GM03348 (cell line): ENCODE measurements at places on chromosomes 6 and 20.

DNA sequence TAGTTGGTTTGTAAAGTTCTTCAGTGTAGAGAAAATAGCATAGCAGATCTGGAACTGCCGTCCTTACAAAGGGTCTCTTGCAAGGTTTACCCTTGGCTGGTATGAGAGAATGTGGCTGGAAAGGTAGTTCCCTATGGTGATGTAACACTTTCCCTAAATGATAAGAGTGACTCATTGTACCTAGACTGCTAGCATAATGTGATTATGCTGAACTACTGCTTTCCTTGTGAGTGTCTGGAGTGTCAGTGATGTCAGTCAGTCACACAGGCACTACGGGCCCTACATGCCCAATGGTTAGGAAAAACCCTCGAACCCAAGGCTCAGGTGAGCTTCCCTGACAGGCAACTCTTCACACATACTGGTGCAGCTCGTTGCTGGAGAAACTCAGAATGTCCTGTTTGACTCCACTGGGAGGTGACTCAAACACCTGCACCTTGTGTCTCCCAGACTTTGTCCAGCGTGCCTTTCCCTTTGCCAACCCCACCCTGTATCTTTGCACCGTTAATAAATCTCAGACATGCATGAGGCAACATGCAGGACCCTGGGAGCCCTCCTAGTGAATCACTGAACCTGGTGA lies 28.4 kb upstream of the LY86 start:
- DNase-seq = no peak

DNA sequence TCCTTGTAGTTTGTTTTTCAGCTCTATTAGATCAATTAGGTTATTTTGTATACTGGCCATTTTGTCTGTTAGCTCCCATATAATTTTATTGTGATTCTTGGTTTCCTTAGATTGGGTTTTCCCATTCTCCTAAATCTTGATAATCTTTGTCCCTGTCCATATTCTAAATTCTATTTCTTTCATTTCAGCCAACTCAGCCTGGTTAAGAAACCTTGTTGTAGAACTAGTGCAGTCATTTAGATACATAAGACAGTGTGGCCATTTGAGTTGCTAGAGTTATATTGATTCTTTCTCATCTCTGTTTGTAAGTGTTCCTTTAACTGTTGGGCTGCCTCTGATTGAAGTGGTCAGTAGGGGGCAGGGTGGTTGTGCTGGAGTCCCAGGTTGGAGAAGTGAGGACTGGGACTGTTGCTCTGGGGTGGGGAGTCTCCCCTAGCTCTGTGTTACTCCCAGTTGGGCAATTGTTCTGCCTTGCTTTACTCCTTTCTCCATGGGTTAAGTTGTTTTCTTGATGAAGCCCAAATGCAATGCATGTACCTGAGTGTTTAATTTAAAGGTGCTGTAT lies 98.8 kb upstream of the NRN1 start:
- DNase-seq = no peak

DNA sequence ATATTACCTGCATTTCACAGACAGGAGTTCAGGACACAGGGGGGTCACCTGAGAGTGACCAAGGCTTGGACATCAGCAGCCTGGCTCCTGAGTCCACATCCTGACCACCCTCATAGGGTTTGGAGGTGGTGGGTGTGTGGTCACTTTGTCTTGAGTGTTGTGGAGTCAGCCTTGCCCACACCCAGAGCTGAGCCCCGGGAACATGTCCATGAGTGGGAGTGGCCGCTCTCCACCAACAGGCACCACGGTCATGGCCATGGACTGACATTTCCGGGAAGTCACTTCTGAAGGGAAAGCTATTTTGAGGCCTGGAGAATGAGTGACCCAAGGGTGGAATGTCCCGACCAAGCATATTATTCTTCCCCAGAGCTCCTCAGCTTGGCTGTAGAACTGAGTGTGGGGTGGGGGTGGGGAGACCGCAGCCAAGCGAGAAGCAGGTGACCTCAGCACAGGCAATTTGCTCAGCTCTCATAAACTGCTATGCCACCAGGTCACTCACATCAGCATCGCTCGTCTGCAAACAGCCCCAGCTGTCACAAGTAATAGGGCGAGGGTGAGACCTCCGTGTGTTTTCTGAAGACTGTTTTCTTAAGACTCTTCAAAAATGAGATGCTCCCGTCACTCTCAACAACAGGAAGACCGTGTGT lies 348.6 kb upstream of the CDH4 start:
- DNase-seq = no peak

GRCh38 chr6:159984268-159984786 lies 15.4 kb downstream of the IGF2R start:
- DNase-seq = no peak

DNA sequence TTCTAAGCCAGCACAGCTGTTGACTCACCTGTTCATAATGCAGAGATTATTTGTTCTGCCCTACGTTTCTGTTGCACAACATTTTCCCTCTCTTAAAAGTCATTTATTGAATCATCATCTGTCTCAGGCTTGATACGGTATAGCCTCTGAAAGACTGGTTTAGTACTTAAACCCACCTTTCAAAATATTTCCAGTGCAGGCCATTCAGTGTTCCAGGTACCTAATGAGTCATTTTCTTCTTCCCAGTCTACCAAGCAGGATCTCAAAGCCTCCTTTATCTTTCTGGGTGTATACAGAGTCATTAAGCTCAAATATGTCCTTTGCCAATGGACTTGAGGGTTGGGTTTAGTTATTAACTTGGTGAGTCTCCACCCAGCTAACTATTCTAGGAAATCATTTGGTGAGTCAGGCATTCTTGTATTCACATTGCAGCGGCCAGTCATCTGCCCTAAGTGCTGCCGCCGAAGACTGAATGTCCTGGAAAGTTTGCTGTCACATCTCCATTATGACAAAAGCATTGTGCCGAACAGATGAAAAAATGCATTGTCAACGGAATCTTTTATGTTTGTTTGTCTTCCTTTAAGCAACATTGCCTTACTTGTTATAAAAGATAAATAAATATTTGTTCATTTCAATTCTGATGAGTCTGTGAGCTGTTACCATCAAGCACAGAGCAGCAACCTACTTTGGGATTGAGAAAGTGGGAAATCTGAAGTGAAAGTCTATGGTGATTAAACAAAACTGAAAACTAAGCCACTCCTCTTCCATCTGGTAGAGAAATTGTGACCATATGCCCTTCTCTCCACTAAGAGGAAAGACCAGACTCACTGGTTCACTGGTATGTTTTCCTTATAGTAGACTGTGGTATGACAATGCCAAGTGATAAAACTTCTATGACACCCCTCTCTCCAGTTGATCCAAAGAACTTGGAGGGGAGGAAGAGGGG lies 14.3 kb upstream of the FAM135A start:
- DNase-seq = peak; percentile 29

DNA sequence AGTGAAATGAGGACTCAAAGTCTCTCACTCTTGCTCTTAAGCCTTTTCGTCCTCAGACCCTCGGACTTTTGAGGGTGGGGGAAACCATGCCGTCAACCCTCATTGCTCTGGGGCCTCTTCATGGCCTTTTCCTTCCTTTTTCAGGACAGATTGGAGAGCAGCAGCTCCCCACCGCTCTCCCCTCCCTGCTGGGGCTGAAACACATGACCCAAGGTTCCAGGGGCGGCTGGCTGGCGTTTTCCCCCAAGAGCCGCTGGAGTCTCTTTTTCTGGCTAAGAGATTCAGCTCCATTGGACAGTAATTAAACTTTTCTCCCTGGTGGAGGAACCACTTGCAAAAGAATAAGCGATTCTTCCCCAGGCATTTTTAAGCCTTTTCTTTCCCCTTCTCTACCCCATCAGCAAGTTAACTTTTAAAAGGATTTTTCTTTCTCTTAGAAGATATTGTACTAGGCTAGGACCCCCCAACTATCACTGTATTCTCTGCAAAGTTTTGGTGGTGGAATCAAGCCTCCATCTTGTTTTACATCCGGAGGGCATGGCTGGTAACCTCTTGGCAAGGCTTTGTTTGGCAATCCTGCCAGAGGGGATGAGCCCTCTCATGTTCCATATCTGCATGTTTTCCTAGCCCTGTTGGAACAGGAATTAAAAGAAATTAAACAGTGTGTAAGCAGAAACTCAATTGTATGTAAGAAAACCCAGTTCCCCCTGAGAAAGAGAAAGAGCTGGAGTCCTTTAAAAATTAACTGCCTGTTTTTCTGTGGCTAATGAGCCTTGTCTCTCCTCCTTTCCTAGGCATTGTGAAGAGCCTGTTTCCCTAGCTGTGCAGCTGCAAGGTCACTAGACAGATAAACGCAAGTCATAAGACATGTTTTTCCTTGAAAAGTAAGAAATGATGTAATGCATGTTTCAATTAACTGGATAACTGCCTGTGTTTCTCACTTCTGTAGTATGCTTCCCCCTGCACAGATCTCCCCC lies 100.8 kb upstream of the GPR6 start:
- no peak for DNase-seq

DNA sequence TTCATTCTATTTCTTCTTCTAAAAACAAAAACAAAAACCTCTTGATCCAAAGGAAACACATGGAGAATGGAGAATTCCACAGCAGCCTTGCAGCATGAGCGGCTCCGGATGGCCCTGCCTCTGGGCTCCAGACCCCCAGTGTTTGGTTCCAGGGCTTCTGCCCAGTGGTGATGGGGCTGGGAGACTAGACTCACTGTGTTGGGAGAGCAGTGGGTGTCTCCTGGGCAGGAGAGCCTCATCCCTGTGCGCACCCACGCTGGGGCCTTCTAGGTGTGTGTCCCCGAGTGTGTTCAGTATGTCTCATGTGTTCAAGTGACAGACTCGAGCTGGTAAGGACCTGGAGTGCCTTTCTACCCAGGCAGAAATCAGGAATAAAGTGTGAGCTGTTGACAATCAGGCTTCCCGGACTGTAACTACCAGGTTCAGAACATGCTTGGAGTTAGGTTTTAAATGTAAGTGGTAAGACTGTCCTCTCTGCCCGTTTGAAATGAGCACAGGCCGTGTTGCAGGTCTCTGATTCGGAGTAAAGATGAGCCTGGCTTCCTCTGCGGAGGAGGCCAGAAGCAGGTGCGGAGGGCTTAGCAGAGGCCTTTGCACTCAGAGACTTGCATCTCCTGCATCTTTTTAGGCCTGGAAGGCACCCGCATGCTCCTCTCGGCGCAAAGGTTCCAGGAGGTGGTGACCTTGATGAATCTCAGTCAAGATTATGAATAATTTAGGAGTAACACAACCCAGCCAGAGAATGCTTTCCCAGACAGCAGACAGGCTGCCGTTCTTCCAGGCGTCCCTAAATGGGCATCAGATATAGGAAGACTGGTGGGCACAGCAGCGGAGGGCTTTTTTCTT lies 253.6 kb downstream of the CDH26 start:
- DNase-seq = no peak

DNA sequence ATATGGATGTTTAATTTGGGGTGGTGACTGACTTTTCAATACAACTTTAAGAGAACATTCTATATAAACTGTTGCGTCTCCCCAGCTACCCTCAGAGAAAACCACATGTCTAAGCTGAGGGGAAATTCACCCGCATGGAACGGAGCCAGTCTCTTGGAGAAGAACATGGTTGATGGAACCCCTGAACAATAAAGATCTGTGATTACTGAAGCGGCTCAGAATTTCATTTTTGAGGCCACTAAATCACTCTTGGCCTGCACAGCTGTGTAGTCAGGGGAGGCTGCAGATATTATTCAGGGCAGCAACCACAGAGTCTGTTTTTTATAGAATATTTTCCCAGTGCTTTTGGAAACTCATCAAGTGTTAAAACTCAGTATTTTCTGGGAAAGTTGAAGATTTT lies 73.8 kb downstream of the EYA4 start:
- DNase-seq = no peak

- no peak for DNase-seq
Observed at GRCh38 chr6:26141378-26141904, 54.2 kb downstream of the HFE start.

GRCh38 chr20:32513031-32513866 lies 71.9 kb downstream of the NOL4L start:
- DNase-seq = no peak

GRCh38 chr6:33279257-33279695 lies 2.4 kb downstream of the B3GALT4 start:
- no peak for DNase-seq

GRCh38 chr6:150196942-150197745 lies 54.3 kb downstream of the PPP1R14C start:
- no peak for DNase-seq

GRCh38 chr20:48736231-48736630 lies 91.6 kb downstream of the PREX1 start:
- no peak for DNase-seq

DNA sequence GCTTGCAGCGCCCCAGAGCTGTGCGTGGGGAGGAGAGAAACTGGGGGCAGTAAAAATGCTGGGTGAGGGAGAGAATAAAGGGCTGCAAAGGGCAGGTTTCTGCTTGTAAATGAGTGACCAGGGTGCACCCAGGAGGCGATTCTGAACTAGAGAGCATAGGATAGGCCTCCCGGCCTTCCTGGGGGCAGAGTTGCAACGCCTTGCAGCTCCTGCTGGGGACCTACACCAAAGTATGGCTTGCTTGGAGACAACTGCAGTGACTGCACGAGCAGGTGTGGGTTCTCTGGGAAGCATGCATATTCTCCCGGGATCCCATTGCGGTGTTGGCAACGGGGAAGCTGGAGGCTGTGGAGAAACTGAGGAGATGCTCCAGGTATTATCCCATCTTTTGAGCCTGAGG lies 111.6 kb upstream of the SPACA1 start:
- no peak for DNase-seq

GRCh38 chr6:125679651-125680050 lies 69.8 kb upstream of the HEY2 start:
- no peak for DNase-seq

DNA sequence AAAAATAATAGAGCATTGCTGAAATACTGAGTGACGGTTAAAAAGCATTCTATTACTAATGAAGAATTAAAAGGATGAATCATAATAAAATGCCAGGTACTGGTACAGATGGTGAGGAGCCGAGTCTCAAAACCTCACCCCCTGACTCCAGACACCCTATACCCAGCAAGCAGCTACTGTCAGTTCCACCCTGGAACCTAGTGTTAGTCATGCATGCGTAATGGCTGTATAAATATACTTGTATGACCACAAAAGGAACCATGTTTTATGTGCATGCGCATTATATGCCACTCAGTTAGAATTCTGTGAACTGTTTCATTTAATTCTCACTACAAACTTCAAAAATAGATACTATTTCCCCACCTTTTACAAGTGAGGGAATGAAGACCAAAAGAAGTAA lies 568.7 kb upstream of the RNF217 start:
- DNase-seq = no peak

GRCh38 chr20:32068174-32068573 lies 16.1 kb downstream of the HCK start:
- no peak for DNase-seq
